ENCODE measurements at places on chromosomes 5 and 9.

DNA sequence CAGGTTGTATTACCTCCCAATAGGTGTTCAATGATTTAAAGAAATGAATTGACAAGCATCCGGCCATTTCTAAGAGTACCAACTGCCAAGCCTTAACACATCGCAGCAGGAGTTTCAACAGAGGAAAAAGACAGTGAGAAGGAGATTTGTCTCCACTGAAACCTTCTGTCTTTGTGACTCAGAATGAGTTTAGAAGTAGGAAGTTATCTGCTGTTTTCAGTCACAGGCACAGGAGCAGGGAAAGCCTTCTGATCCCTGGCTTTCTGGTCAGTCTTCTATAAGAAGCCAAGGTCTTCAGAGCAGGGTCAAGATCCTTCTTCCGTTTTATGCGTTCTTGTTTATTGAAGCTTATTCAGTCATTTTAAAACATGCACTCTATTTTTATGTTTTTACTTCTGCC, 390.7 kb upstream of the PCSK5 start:
- DNase-seq: no peak

- DNase-seq: no peak
These were observed 50.4 kb upstream of the RNF130 start for GRCh38 chr5:180121826-180122413.

- DNase-seq: no peak
These were observed 32.4 kb downstream of the CYSTM1 start for GRCh38 chr5:140207250-140207964.

GRCh38 chr5:6780802-6781391, 67.7 kb downstream of the TENT4A start:
- DNase-seq: no peak

- no peak for DNase-seq
These were observed 343.6 kb upstream of the DAP start for GRCh38 chr5:11104651-11105112.

GRCh38 chr5:24363789-24364481, 280.8 kb downstream of the CDH10 start:
- DNase-seq: peak; percentile 12

DNA sequence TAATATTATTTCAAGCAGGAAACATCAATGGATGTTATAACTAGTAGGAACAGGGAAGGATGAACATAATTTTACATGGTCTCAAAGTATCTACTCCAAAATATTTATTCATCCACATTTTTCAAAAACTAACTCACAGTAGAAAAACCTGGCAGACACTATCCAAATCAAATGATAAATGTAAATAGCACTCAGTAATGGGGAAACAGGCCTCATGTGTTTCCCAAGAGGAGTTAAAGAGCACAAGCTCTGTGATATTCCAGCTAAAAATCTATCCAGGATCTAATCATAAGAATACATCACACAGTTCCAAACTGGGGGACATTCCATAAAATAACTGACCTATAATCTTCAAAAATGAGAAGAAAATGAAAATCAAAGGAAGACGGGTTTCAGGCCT, 443.1 kb downstream of the ZNF608 start:
- no peak for DNase-seq

Measured in body of pancreas (tissue), 4 donors.